A549 treated with AZD2906 at 1 μM for 4 hours (cell line): ENCODE measurements at places on chromosomes 11 and 22. TPM values are rescaled to one million over a fixed set of nuclear protein-coding genes. Genes with fewer than 3 reads are reported as not detected.

Gene KCNC1
- 0.03 to 0.06 TPM (median 0.05 TPM) in 5 replicates for total RNA-seq

Gene SLC22A8
- total RNA-seq, result not detected in 5 replicates

Gene MS4A6E
- not detected in 5 replicates for total RNA-seq

Gene MAJIN
- total RNA-seq, result not detected in 5 replicates
